ENCODE measurements at places on chromosomes 12 and 14. TPM values are rescaled to one million over a fixed set of nuclear protein-coding genes. Genes with fewer than 3 reads are reported as not detected.

- peak; percentile 73 for DNase-seq
These were observed 145.2 kb upstream of the BTG1 start for GRCh38 chr12:92290886-92291285.

GRCh38 chr12:26338586-26339572 lies 143.5 kb downstream of the SSPN start:
- DNase-seq: peak; percentile 78

IRAK4 gene
- 9.9 TPM for total RNA-seq

GRCh38 chr12:131615326-131616042 lies 95.4 kb upstream of the SFSWAP start:
- no peak for DNase-seq

DNA sequence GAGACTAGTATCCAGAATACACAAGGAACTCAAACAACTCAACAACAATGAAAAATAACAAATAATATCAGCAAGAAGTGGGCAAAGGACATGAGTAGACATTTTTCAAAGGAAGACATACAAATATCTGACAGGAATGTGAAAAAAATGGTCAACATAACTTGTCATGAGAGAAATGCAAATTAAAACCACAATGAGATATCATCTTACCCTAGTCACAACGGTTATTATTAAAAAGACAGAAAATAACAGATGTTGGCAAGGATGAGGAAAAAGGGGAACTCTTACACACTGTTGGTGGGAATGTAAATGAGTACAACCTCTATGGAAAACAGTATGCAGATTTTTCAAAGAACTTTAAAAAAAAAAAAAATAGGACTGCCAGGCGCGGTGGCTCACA lies 20.4 kb downstream of the VWF start:
- DNase-seq: peak; percentile 64

RDH12 gene
- total RNA-seq: not detected

DNA sequence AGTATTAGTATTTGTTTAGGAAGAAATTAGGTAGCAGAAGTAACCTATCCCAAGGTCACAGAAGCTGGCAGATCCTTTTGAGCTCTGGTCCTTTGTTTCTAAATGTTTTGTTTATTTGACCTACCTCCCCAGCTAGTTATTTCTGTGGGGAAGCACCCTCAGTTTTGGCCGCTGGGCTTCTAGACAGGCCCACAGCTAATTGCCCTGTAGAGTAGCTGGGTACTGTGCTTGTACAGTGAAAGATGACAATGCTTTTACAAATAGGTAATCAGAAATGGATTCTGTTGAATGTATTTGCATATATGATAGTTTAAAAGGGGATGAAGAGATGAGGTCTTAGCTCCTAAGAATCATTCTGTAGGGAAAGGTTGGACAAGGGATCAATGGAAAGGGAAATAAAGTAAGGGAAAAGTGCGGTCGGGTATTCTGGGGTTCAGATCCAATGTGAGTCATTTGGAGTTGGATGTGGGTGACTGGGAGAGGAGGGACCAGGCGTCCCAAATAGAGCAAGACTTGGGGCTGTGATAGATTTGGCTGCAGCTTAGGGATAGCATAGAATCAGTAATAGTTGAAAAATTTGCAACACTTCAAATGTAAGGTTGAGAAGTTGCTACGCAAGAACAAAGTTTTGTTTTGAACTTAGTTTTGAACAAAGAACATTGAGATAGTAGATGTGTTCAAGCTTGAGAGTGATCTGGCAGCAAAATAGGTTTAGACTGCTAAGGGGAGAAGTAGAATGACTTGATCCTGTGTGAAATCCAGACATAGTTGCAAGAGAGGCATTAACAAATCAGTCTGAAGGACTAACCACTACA lies 3.6 kb downstream of the NUDT4 start:
- peak; percentile 22 for DNase-seq

GRCh38 chr12:107801150-107801549 lies 26.6 kb downstream of the ASCL4 start:
- DNase-seq: peak; percentile 73

NGB gene
- not detected for total RNA-seq

PSMA6 gene
- 210 TPM for total RNA-seq

TMEM260 gene
- 18.1 TPM for total RNA-seq

DNAJC22 gene
- 0.34 TPM for total RNA-seq

TMEM116 gene
- 7.5 TPM for total RNA-seq

HOTAIR gene
- not detected for total RNA-seq

DNA sequence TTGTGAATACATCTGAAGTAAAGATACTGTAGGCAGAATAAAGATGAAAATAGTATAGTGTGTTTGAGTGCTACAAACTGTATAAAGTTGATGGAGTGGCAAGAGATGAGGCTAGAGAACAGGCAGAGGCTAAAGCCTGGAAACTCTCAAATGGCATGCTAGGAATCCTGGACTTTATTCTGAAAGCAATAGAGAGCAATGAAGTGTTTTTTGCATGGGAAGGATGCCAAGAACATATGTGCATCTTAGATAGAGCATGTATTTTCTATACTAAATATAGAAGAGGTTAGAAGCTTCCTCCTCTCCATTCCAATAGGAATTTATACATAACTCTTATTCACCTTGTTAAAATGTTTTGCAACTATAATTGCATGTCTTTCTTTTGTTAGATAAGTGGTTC lies 86.3 kb upstream of the TMTC2 start:
- DNase-seq: no peak

DNA sequence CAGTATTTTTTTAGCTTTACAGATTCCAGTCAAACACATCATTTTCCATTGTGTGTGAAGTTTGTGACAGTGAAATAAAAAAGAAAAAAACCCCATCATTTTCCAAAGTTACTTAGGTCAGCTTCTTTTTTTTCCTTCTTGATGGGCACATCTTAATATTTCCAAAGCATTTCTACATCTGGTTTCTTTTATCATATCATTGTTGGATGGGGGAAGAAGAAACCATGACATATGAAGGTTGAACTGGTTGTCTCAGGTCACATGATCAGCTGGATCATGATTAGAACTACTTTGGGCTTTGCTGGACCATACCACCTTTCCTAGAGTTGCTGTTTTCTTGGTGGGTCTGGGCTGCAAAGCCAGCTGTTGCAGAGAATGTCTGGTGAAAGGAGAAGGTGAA lies 59.8 kb downstream of the FOS start:
- DNase-seq: no peak

DNA sequence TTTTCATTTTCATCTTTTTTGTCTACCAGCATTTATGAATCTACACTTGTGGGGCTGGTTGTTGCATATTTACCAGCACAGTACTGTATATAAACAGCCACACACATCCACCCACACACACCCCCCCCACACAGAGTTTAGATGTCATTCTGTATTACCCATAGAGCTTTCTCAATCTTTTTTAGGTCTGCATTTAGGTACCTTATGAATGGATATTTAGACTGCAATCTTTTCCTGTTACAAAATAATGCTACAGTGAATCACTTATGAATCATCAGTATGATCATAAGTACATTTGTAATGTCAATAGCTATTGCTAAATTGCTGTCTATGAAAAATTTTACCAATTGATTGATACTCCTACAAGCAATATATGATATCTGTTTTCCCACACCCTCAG lies 67.3 kb upstream of the STK38L start:
- peak; percentile 75 for DNase-seq

DNA sequence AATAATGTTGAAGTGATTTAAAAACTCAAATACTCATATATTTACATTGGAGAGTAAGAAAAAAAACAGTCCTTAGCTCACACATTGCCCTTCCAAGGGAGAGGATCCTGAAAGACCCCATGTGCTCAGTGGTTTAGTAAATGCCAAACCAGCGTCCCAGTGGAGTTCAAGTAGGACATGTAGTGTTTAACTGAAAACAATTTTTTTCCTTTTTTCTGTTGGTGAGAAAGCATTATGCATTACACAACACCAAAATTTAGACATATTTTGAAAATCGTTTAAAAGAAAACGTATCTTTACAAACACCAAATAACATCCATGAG lies 33.6 kb downstream of the UBR7 start:
- DNase-seq: no peak

- DNase-seq: no peak
These were observed 78.5 kb downstream of the ST8SIA1 start for GRCh38 chr12:22256041-22256441.

DNA sequence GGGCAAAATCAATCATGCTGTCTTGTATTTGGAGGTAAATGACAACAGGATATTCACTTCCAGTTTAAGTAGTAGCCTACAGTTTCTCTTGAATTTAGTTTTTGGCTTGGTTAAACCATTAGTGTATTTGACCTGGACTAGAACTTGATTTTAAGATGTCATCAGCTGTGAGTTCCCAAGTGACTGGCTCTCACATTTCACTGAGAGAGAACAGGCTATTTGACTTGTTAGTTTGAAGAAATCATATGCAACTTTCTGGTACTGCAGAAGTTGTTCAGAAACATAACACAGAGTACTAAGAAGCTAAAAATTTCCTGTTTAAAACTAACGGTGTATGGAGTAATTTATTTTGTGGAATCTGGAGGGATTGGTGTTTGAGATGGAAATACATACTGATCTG lies 22.3 kb downstream of the MNAT1 start:
- no peak for DNase-seq

DNA sequence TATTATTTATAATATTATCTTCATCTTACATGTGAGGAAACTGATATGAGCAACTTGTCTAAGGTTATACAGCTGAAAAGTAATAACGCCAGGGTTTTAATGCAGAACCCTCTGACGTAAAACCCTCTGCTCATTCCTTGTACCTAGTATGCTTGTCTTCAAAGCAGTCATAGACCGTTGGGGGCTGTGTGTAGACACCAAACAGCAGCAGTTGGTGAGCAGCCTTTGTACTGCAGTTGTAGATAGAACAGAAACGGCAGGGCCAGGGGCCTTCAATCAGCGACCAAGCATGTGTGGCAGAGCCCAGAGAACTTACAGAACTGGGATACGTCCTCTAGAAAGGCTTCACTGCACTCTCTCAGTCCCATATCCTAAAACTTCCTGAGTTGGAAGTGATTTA lies 28.1 kb downstream of the EVL start:
- no peak for DNase-seq

DNA sequence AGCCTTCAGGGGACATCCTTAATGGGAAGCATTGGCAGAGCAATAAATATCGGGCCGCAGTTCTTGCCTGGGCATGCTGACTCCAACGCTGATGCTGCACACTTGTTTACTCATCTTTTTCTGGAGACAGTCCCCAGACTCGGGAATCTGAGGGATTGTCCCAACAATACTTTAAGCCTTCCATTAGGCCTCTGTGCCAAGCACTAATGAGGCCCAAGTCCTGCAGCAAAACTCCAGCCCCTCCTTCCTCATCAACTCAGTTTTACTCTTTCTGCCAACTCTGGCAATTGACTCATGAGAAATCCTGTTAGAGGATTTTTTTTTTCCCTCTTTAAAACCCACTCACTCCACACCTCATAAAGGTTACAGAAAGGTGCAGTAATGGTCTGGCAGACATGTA lies 233.4 kb upstream of the PELI2 start:
- DNase-seq: peak; percentile 52

GRCh38 chr14:102789349-102789748 lies 12.1 kb downstream of the TRAF3 start:
- no peak for DNase-seq

KRT78 gene
- not detected for total RNA-seq

SIX6 gene
- not detected for total RNA-seq

DNA sequence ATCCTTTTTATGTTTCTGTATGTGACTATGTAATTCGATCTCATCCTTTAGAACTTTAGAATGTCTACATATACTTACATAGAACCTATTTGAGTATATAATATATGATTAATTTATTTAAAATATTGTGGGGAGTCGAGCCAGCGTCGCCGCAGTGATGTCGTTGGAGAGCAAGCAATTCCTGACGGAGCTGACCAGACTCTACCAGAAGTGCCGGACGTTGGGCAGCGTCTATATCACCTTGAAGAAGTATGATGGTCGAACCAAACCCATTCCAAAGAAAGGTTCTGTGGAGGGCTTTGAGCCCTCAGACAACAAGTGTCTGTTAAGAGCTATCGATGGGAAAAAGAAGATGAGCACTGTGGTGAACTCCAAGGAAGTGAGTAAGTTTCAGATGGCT lies 6.4 kb upstream of the CD27 start:
- DNase-seq: no peak

DNA sequence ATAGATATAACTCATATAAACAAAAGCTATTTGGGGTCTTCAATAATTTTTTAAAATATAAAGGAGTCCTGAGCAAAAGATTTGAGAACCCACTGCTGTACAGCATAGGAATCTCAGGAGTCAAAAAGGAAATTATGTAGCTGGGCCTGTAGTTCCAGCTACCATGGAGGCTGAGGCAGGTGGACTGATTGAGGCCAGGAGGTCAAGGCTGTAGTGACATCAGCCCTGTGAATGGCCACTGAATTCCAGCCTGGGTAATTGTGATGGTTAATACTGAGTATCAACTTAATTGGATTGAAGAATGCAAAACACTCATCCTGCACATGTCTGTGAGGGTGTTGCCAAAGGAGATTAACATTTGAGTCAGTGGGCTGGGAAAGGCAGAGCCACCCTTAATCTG lies 10.5 kb downstream of the CERS5 start:
- no peak for DNase-seq

TOMM20L gene
- not detected for total RNA-seq

KSR2 gene
- 0.98 TPM for total RNA-seq

DNA sequence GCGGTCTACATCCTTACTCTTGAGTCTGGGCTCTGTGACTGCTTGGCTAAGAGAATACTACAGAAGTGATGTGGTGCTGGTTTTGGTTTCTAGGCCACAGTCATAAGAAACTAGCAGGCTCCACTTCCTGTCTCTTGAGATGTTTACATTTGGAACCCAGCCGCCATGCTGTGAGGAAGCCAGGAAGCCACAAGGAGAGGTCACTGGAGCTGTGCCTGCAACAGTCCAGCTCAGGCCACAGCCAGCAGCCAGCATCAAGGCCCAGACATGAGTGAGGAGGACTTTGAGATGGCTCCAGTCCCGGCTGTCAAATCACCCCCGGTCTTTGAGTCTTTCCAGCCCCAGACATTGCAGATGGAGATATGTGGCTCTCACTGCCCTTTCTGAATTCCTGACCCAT lies 12.9 kb upstream of the FAM181A start:
- DNase-seq: no peak

NTS gene
- 1.2 TPM for total RNA-seq

KLRB1 gene
- not detected for total RNA-seq

GYS2 gene
- not detected for total RNA-seq
